ENCODE measurements at places on chromosomes 2 and 18. TPM values are rescaled to one million over a fixed set of nuclear protein-coding genes. Genes with fewer than 3 reads are reported as not detected.

The ASB18 gene
- total RNA-seq, result not detected

The ADAM23 gene
- total RNA-seq, result 11.6 TPM

The SERPINB4 gene
- 0.14 TPM for total RNA-seq

The CCBE1 gene
- 0.44 TPM for total RNA-seq

The SMIM21 gene
- total RNA-seq, result not detected

The HJURP gene
- total RNA-seq, result 56.3 TPM

The NEUROD1 gene
- not detected for total RNA-seq

The ARHGEF4 gene
- 1.0 TPM for total RNA-seq

The DIPK1C gene
- not detected for total RNA-seq

The CHRND gene
- not detected for total RNA-seq

The SERPINB12 gene
- not detected for total RNA-seq

The FAM110C gene
- not detected for total RNA-seq

The LONRF2 gene
- 0.88 TPM for total RNA-seq

The SOX11 gene
- total RNA-seq, result under 0.01 TPM

The PAX8 gene
- 2.9 TPM for total RNA-seq

The CTAGE1 gene
- total RNA-seq, result not detected

The REG3A gene
- total RNA-seq, result not detected

The ARMC9 gene
- total RNA-seq, result 512 TPM

The PLEKHB2 gene
- total RNA-seq, result 122 TPM

The ZSWIM2 gene
- total RNA-seq, result not detected

The DLX2 gene
- 0.29 TPM for total RNA-seq

The SCTR gene
- not detected for total RNA-seq

The APCDD1 gene
- 3.9 TPM for total RNA-seq

The MEP1B gene
- total RNA-seq, result not detected

The COL3A1 gene
- 7,536 TPM for total RNA-seq

The FSIP2 gene
- 0.22 TPM for total RNA-seq

The POMC gene
- not detected for total RNA-seq

The DNER gene
- 13.7 TPM for total RNA-seq

The DOK1 gene
- 9.2 TPM for total RNA-seq

The ALKAL2 gene
- total RNA-seq, result not detected

The FTCDNL1 gene
- 0.43 TPM for total RNA-seq

The PXDN gene
- total RNA-seq, result 471 TPM

The EFEMP1 gene
- total RNA-seq, result 658 TPM

The FBLN7 gene
- 0.66 TPM for total RNA-seq

Data from placental pericyte (primary cell).